Activated CD4-positive, alpha-beta T cell treated with anti-CD3 and anti-CD28 coated beads, Interleukin-2, amount 50 U/mL, for 48 hours (primary cell): ENCODE measurements at places on chromosomes 2 and 18.

GRCh38 chr2:172340394-172340793 is 87.0 kb upstream of the ITGA6 start:
- DNase-seq: no peak

DNA sequence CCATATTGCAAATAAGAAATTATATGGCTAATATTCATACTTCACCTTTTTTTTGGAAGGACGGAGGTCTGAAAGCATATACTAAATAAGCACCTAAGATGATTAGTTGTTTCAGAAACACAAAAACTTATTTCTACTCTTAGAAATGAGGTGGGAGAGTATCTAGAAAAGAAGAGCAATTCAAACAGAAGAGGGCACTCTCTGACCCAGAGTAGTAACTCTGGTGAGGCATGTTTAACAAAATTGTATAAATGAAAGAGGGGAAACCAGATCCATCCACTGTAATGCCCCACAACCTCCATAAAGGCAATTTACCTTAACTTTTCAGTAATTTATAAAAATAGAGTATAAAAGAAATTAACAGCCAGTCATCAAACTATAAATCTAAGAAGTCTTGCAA is 669.6 kb upstream of the VRK2 start:
- no peak for DNase-seq

DNA sequence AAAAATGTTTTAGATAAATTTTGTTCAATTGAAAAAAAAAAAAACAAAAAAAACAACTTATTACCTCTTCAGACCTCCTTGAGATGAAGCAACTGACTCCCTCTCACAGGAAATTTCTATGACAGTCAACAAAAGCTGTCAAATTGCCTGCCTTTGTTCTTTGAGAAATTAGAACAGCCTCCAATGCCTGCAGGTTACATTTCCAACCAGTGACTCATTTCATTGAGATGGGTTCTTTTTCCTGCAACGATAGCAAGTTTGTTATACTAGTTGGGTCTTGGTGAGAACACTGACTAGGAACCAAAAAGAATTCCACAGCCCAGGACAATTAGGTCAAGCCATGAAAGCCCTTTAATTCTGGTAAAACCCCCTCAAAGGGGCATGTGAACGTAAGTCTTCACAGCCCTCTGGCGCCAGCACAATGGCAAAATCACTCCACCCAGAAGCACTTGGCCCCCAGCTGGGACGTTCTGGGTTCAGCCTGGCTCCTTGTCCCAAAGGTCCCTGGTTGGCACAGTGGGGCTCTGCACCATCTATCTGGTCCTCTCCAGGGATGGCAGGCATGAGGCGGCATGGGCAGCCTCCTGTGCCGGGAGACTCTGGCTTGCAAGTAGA is 87.0 kb downstream of the SPP2 start:
- DNase-seq: no peak

DNA sequence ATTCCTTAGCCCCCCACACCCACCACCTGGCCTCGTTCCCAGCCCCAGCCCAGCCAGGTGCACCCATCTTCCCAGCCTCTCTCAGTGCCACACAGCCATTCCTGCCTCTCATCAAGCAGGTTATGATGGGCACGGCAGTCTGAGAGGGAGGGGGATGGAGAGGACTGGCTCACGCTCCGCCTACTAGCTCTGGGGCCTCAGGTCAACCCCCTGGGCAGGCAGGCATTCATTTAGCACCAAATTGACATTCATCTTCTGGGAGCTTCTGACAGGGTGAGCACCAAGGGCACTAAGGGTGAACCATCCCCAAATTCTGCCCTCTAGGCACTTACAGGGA is 66.2 kb upstream of the FOSL2 start:
- DNase-seq: no peak

- no peak for DNase-seq
These were observed 182.2 kb upstream of the CDH2 start for GRCh38 chr18:28359176-28359575.
